Endothelial cell of umbilical vein (primary cell): ENCODE measurements at places on chromosomes 16 and 17. TPM values are rescaled to one million over a fixed set of nuclear protein-coding genes. Genes with fewer than 3 reads are reported as not detected.

GRCh38 chr17:35596530-35597233 lies 9.6 kb downstream of the AP2B1 start:
- no peak for DNase-seq

Gene BCAR1
- total RNA-seq, result 237 and 267 TPM in 2 replicates

DNA sequence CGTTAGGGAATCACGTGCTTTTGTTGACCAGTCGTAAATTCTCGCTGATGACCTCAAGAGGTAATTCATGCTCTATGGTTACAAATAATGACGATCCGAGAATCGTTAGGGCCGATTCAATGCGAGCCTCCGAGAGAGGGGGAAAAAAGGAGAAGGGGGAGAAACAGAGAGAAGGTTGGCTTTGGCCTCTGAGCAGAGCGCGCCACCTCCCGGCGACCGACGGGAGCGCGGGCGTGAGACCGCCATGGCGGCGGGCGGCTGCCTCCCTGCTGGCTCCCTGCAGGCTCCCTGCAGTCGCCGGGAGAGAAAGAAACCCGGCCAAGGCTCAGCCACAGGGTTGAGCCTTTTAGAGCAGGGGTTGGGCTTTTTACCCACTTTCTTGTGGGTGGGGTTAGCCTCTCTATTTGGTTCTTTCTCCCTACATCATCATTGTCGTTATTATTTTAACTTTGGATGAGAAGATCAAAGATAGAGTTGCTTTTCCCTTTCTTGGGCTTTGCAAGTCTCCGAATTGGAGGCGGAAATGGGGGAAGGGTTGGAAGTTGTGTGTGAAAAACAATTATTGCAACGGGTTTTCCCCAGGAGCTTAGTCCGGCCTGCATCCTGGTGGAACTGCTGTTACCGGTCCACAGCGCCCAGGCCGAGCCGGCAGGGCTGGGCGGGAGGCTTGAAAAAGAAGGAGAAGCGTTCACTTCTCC lies 410 bp upstream of the HOXB5 start:
- DNase-seq, result peak; percentile 86

- no peak for DNase-seq
Observed at GRCh38 chr16:70675851-70676513, 9.9 kb downstream of the MTSS2 start.

GRCh38 chr17:75048249-75048878 lies 1.3 kb downstream of the KCTD2 start:
- DNase-seq, result peak; percentile 25
